Tibial nerve (tissue), 4 donors: ENCODE measurements at places on chromosomes 5 and 9.

DNA sequence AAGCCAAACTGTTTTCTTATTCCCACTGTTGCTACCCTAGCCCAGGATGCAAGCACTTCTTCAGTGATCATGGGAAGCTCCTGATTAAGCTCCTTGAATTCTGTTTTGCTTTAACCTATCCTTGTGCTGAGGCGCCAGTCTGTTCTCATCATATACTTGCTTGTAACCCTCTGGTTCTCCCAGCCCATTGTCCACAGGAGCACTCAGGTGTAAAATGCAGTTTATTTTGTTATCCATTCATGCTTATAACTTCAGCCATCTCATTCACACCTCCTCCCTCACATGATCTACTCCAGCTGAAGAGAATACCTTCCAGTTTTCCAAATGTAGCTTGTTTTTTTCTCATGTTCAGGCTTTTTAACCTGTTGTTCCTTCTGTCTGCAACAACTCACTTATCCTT, 402.1 kb upstream of the BRINP1 start:
- no peak for DNase-seq

DNA sequence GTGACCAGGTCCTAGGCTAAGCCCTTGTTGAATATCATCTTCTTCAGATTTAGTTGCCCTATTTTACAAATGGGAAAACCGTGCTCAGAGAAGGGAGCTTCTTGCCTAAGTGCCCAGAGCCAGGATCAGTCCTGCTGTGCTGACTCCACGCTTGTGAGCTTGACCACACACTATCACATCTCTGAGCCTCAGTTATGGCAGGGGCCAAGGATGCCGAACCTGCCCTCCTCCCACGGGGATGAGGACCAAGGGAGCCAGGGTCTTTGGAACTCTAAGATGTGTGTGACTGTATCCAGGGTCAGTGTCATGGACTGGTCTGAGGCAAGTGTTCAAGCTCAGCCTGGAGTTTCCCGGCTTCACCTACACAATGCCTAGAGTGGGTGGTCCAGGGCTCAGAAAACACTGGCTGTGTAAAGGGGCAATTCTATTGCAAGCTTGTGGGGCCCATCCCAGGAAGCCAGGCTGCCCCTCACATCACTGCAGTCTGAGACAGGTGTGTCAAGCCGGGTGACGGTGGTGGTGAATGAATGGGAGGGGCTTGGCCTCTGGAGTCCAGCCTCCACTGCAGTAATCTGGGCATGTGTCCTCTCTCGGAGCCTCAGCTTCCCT, 235.7 kb downstream of the PBX3 start:
- DNase-seq: no peak

DNA sequence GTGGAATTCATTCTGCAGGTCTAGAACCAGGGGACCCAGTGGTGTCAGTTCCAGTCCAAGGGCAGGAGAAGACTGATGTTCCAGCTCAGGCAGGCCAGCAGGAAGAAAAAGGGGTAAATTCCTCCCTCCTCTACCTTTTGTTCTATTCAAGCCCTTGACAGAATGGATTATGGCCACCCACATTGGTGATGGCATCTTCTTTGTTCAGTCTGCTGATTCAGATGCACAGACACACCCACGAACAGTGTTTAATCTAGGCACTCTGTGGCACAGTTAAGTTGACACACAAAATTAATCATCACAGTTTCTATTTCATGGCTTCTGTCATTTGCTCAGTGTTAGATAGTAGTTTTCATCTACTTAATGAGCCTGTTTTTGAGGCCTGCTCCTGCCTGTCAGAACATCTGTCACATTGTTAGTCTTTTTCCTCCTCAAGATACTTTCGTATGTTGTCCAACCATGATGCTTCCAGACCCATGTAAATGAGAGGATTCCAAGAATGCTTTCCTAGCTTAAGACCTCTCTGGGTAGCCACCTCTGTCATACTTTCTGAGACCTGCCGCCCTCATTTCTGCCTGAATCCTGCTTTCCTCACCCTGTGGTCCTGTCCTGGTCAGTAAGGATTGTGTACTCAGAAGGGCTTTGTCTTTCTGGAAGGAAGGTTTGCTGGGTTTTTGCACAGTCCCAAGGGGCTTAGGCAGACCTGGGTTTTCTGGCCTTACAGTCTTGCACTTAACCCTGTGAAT, 72.5 kb downstream of the SPIN1 start:
- no peak for DNase-seq

GRCh38 chr9:111036429-111036789, 1.9 kb downstream of the LPAR1 start:
- peak; percentile 74 for DNase-seq

DNA sequence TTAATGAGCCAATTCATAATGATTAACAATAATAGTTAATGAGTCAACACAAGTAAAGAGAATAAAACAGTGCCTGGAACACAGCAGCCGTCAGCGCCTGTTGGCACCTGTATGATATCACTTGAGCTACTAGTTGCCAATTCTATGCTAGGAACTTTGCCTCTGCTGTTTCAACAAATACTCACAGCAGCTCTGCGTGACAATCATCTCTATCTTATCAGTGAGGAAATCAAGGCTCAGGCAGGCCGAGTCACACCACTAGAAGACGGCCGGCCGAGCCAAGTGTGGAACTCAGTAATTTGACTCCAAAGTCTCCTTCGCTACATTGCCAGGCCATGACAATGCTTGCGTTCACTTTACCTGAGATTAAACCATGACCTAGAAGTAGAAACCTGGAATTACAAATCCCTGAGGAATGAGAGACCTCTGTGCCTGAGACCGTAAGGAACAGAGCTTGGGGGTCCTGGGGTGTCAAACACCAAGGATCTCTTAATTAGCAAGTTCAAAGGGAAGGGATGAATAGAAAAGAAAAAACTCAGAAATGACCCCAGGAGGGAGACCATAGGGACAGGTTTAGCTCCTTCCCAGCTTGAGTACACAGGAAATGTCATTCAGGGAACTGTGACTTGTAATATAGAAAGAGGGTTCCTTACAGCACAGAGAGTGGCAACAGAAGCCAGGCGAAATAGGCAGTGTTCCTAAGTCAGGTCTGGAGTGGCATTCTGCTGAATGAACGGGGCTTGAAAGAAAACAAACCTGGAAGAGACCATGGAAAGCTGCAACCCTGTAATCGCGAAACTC, 109.1 kb downstream of the SUSD1 start:
- no peak for DNase-seq
